ENCODE measurements at places on chromosomes 1 and 21.

GRCh38 chr1:234986750-234987414, 141.8 kb downstream of the TOMM20 start:
- H3K36me3 ChIP-seq = no peaks in the 10 kb centered on the region
- H3K27me3 ChIP-seq = no peaks in the 10 kb centered on the region
- H3K27ac ChIP-seq = no peak overlapping the region
- H3K4me1 ChIP-seq = peaks cover 14% of the 10 kb centered on the region

DNA sequence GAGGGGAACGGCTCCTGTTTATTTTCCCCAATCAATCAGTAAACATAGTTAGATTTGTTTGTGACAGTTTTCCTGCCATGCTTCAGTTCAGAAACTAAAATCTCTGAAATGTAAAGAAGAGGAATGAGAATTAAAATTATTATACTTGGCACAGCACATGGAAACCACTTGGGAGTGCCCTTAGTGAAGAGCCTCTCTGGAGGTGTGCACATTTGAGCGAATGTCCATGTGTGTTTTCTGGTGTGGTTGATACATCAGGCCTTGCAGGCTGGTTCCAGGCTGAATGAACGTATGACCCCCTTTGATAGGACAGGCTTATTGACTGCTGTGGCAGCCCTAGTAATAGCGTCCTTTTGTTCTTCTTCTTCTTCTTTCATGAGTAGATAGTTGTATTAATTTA, 27.1 kb downstream of the C4BPA start:
- no peak overlapping the region for H3K4me3 ChIP-seq
- no peak overlapping the region for H3K27ac ChIP-seq
- H3K27me3 ChIP-seq = no peaks in the 10 kb centered on the region
- H3K36me3 ChIP-seq = no peaks in the 10 kb centered on the region

GRCh38 chr1:10553118-10553517, 78.4 kb downstream of the PEX14 start:
- H3K27me3 ChIP-seq = no peaks in the 10 kb centered on the region
- no peak overlapping the region for H3K4me3 ChIP-seq
- DNase-seq = peak; percentile 26
- no peak overlapping the region for H3K27ac ChIP-seq
- peaks cover 3% of the 10 kb centered on the region for H3K36me3 ChIP-seq

DNA sequence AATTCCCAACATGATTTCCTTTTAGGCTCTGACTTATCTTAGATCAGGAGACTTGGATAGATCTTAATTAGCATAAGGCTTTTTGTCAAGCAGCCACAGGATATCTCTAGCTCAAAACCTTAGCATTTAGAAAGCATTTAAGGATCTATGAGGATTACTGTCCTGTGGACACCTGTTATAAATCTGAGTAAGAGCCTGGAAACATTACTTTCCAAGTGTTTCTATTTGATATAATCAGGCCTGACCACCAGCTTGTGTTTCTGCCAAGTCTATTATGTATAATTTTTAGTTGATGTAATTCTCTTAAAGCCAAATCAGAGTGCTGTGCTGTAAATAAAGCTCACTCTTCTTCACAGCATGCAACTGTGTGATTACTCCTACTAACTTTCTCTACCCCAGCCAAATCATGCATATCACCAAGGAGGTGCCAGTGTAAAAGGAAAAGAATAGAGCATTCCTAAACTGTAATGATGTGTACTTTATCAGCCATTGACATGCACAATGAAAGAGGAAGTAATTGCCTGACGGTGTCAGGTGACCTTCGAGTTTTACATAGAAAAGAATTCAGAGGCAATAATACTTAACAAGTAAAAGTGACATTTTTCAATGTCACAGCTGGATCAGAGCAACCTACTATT, 309.9 kb upstream of the PRMT6 start:
- H3K4me3 ChIP-seq = no peak overlapping the region
- H3K27me3 ChIP-seq = no peaks in the 10 kb centered on the region
- no peaks in the 10 kb centered on the region for H3K36me3 ChIP-seq
- no peak overlapping the region for H3K27ac ChIP-seq
- H3K4me1 ChIP-seq = no peaks in the 10 kb centered on the region

All from K562 (cell line).